ENCODE measurements at places on chromosomes 13 and 19.

DNA sequence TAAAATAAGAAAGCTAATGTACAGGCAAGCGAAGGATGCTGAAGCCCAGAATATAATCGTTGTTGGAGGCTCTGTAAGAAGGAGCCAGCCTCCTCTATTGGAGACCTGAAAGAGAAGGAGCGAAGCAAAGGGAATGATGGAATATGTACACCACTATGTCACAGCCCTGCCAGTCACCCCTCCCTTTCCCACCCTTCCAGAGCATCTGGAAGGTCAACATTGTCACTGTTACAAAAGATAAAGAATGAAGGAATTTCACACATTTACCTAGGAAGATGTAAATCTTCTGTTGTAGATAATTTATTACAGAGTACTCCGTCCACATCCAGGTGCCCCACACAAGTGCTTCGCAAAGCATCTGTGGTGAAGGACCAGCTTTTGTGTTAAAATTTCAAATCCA lies 39.7 kb upstream of the SACS start:
- DNase-seq, result no peak

- DNase-seq, result peak; percentile 97
Observed at GRCh38 chr19:20565321-20566018, at the start of gene ZNF737. Gene ZNF737 (minus strand): TSS chr19:20565781. CDS start chr19:20565640, 141 bp downstream.

DNA sequence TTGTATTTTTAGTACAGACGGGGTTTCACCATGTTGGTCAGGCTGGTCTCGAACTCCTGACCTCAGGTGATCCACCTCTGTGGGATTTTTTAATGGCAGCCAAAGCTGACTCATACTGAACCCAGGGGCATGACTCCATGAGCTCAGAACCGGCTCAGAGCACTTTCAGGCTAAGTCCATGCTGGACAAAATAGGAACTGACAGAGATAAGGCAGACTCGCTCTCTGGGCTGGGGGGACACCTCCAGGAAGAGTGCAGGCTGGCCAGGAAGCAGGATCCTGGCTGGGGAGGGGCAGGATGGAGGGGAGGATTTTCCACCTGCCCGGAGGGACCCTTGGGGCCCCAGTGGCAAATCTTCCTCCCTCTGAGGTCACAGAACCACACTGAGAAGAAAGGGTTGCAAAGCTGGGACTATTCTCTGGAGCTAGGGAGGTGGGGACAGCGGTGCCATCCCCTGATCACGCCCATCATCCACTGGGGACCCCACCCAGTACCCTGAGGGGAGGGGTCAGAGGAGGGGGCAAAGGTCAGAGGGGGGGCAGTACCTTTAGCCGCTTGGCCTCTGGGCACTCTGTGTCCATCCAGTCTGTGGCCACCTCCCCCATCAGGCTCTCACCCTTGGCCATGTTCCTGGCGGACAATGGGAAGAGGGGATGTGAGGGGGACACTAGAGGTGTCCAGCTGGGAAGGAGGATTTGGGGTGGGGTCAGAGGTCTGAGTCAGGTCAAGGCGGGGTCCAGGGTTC lies 31.1 kb downstream of the NOTCH3 start:
- no peak for DNase-seq

DNA sequence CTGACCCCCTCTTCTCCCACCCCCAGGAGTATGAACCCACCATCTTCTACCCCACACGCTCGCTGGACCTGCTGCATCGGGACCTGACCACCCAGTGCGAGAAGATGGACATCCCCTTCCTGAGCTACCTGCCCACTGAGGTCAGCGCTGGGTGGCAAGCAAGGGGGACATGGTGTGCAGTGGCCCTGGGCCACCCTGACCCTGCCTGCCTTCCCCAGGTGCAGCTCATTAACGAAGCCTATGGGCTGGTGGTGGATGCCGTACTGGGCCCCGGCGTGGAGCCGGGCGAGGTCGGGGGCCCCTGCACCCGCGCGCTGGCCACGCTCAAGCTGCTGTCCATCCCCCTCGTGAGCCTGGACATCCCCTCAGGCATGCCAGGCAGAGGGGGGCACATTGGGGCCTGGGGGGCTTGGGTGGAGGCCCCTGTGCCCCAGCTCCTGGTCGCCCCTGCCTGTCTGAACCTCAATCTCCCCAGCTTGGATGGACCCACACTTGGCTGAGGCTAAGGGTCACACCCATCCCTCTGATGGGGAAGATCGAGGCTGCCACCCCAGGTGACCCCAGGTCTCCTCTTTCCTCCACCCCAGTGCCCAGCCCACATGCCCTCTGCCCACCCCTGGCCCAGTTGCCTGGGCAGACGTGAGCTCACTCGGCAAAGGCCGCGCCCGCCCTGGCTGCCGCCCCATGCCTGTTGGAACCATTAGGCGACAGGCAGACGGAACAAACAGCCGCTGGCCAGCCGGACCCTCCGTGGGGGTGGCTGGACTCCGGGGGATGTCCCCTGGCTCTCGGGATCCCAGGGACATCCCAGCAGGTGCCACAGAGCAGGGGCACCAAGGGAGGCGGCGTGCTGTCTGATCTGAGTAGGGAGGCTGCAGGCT lies 2.5 kb upstream of the CILP2 start:
- no peak for DNase-seq

GRCh38 chr19:35194012-35194984 lies 34.2 kb downstream of the FAM187B start:
- DNase-seq, result peak; percentile 39

DNA sequence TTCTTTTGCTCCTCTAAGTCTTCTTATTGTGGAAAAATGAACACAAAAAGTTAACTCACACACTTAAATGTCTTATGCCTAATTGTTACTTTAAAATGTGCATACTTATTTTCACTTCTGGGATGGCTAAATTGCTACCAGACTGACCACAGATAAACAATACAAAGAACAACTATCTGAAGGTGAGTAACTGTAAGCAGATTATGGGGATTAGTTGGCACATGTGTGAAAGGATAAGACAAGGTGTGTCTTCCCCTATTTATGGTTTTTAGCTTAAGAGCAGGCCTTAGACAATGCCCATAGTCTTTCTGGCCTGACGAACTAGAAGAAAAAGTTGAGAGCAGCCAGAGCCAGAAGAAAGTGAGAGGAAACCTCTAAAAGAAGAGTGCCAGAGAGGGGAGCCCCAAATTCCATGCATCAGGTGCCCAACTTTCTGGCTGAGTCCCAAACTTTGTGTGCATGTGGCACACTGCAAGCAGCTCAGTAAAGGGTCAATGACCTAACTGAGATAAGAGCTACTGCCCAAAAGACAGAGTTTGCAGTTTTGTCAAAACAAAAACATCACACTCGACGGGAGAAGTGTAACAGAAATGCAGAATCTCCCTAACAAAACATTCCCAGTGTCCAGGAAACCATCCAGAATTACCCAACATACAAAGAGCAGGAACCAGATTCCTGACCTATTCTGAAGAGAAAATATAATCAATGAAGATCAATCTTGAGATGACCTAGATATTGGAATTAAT lies 375.4 kb downstream of the KCNRG start:
- no peak for DNase-seq

GRCh38 chr19:49085020-49085867 lies at the start of gene SNRNP70:
Gene SNRNP70 (plus strand): TSS chr19:49085451. CDS start chr19:49086415, 964 bp downstream.
- DNase-seq, result peak; percentile 100

GRCh38 chr13:95129004-95129403 lies 172.2 kb downstream of the ABCC4 start:
- DNase-seq, result no peak

DNA sequence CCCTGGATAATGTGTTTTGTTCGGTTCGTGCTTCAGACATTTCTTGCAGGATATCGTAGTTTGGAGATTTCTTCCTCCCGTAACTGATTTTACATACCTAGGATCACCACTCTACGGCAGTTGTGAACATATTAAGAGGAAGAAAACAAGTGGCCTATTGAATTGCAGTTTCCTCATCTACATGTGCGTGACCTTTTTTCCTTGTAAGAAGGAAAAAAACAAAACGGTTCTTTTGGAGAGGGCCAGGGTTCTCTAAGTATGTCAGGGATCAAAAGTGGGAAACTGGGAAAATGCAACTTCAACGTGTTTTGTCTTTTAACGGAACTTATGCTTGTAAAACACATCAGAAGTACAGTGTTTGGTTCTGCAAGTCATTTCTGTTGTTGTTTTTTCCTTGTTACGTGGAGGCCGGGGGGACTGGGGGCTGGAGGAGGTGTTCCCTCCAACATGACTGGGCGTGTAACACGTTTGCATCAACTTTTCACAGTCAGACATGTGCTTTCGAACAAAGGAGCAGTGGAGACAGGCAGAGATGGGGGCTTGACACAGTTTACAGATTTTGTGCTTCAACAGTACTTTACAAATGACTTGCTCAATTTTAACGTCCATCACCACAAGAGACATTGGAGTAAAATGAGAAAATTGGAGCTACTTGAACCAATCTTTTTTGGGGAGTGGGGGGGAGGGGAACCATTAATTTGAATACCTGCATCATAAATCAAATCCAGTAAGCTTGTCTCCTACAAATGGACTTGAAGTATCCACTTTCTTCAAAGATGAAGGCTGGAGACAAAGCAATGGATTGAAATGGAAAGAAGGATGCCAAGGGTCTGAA lies 3.8 kb downstream of the ZC3H4 start:
- peak; percentile 63 for DNase-seq

DNA sequence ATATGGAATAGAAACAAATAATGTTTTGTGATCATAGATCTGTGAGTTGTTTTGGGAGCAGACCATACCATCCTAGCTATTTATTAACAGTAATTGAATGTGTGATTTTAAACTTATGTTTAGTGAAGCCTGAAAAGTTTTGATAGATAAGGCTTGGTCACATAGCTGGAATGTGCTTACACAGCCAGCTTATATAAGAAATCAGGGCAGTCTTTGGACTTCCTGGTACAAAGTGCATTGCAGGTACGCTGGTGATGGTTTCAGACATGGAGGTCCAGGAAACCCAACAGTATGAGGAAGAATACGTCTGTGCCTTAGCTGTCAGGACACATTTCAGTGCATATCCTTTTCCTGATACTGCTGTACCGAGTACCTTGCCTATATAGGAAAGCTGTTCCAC lies 2316.2 kb upstream of the PCDH20 start:
- no peak for DNase-seq

GRCh38 chr13:34555988-34556387 lies 386.1 kb upstream of the NBEA start:
- no peak for DNase-seq

GRCh38 chr13:112809332-112810315 lies 119.8 kb downstream of the ATP11A start:
- DNase-seq, result no peak

GRCh38 chr19:34974646-34975045 lies 10.6 kb upstream of the ZNF792 start:
- no peak for DNase-seq

- no peak for DNase-seq
Observed at GRCh38 chr13:77345150-77345780, 18.4 kb upstream of the MYCBP2 start.

- no peak for DNase-seq
Observed at GRCh38 chr19:35224681-35225571, 3.6 kb downstream of the FAM187B start.

DNA sequence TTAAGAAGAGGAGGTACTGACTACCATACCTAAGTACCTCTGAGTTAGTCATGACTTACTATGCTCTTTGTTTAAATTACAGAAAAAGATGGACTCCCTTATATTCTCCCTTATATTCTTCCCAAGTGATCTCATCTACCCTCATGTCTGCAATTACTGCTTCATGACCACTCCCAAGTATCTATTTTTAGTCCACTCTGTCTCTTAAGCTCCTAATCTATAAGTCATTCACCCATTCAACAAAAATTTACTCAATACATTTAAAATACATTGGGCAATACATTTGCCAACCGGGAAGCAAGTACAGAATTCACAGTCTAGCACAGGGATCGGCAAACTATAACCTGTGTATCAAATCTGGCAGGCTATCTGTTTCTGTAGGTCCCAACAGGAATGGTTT lies 42.6 kb downstream of the KPNA3 start:
- DNase-seq, result no peak

DNA sequence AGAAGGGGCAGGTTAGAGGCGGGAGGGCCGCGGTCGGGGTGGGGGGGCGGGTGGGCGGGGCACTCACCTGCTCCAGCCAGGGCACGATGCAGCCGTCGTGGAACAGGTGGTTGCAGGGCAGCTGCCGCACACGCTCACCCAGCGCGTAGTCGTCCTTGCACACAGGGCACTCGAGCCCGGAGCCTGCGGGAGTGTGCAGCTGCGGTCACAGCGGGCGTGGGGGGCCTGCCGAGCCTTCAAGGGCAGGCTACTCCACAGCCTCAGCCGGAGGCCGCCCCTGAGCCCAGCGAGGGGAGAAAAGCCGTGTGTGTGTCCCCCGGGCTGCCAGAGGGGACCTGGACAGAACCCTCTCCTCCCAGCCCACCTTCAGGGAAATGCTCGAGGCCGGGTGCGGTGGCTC lies 8.6 kb downstream of the FGF22 start:
- DNase-seq, result no peak

GRCh38 chr13:36837354-36838092 lies 18.5 kb downstream of the RFXAP start:
- DNase-seq, result no peak

GRCh38 chr13:76991432-76991795 lies 467 bp upstream of the CLN5 start:
- DNase-seq, result peak; percentile 83

DNA sequence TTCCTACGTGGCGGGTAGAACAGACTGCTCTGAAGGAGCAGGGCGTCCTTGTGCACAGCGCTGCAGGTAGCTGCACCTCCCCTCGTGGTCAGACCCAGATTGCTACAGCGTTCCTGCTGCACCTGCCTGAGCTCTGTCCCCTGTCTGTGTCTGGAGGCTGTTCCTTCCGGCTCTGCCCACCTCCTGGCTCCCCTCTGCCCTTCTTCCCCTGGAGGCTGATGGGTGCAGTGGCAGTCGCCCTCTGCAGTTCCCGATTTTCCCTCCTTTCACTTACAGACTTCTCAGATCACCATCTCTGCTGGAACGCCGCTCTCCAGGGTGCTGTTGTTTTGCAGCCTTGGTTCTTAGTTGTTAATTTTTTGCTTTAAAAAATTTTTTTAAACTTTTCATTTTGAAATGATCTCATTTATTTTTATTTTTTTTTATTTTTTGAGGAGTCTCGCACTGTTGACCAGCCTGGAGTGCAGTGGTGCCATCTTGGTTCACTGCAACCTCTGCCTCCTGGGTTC lies 53.6 kb downstream of the SMARCA4 start:
- no peak for DNase-seq

- no peak for DNase-seq
Observed at GRCh38 chr13:85772367-85772766, 26.9 kb downstream of the SLITRK6 start.
